HTR-8/SVneo (cell line): ENCODE measurements at places on chromosomes 2 and 18.

GRCh38 chr18:25055076-25055475 lies 296.9 kb downstream of the ZNF521 start:
- no peak for DNase-seq

DNA sequence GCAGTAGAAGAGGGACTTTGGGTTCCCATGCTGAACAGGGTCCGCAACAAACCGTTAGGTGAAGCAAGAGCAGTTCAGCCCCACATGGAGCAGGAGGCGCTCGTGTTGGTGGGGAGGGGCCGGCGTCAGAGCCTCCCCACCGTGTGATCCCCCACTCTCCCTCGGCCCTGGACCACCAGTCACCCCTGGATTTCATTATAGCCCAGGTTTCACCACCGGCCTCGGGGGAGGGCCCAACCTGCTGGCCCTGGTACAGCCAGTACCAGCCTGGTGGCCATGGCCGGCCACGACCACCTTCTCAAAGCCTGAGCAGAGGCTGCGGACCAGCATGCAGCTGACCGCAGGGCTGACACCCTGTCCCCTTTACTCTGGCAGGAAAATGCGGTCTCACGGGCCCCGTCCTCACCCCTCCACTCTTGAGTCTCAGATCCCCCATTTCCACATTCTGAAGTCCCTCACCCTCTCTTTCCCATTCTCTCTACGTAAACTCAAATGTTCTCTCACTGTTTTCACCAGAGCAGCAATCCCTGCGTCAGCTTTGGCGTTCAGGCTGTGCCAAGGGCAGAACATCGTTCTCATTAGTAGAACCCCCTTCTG lies 8.6 kb downstream of the MLPH start:
- no peak for DNase-seq

DNA sequence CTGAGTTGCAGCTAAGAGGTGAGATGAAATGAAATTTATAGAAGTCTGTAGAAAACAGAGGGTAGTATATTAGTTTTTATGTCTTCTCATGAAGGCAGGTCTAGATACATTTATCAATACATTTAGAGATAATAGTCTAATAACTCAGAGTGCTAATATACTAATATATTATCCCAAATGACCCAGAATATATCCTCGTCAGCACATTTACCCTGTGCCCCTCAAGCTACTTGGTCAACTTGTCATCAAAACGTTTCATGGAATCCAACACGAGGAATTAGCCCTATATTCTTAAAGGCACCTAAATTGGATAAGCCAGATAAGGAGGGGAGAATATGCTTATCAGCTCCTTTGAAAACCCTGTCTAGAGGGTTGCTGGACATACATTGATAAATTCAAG lies 415.1 kb upstream of the LRRTM1 start:
- no peak for DNase-seq

- no peak for DNase-seq
These were observed 52.1 kb downstream of the FMNL2 start for GRCh38 chr2:152387041-152387440.

- DNase-seq, result no peak
These were observed 112.3 kb downstream of the ARHGAP15 start for GRCh38 chr2:143241403-143242088.

DNA sequence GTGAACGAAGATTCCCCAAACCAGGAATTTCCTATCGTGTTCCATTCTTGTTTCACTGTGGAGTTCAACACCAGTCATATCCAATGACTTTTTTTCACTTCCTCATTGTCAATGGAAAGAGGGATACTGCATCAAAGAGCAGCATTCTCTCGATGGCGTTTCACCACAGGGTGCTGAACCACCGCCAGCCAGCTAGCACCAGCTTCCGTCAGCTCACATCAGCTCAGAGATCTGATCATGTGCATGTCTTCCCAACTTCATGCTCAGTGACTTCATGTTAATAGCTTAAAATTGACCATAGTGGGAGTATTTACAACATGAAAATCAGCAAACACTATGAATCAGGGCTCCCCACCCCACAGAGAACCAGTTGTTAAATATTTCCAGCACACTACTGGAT lies 359.9 kb downstream of the TNS1 start:
- DNase-seq, result no peak

- no peak for DNase-seq
These were observed 56.4 kb downstream of the MERTK start for GRCh38 chr2:111954602-111955332.

DNA sequence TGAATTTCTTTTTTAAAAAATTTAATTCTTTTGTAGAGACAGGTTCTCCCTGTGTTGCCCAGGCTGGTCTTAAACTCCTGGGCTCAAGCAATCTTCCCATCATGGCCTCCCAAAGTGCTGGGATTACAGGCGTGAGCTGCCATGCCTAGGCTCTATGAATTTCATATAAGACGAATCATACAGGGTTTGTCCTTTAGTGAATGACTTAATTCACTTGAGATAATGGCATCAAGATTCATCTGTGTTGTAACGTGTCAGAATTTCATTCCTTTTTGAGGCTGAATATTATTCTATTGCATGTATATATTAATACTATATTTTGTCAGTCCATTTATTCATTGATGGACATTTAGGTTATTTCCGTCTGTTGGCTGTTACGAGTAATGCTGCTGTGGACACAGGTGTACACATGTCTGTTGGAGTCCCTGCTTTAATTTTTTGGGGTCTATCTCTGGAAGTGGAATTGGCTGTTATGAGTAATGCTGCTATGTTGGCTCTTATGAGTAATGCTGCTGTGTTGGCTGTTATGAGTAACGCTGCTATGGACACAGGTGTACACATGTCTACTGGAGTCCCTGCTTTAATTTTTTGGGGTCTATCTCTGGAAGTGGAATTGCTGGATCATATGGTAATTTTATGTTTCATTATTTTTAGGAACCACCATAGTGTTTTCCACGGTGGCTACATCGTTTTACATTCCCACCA lies 210.6 kb downstream of the CAMKMT start:
- DNase-seq, result no peak

DNA sequence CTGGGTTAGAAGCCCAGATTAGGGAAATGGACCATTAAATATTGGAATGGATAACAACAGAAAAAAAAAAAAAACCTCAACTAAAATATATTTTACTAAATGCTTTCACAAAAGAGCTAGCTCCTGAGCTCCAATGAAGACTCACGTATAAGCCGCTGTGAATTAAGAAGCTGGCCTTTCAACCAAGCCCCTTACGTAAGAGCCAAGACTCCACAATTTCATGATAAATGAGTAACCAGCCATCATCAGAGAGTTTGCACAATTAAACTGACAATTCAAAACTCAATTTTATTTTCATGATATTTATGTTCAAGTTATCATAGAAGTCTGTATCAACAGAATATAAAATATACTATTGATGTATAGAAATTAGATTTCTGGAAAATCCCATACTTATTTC lies 70.7 kb upstream of the HNRNPA3 start:
- no peak for DNase-seq

- no peak for DNase-seq
These were observed 57.1 kb upstream of the PKDCC start for GRCh38 chr2:41990688-41991087.

DNA sequence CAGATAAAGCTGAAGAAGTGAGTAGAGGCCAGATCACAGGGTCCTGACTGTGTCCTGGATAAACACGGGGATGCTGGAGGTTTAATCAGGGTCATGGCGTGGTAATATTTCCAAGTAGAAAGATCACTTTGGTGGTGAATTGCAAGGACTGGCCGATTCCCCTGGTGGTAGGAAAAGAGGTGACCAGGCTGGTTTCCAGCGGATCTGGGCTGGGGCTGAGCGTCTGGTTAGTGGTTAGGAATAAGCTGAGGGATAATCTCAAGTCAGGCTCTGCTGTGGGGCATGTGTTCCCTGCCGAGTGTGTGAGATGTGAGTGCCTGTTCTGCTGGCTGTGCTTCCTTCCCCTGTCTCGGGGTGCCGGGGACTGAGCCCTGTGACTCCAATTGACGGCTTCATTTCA lies 484.0 kb downstream of the TSN start:
- no peak for DNase-seq
